A549 (cell line): ENCODE measurements at places on chromosomes 1 and 21. TPM values are rescaled to one million over a fixed set of nuclear protein-coding genes. Genes with fewer than 3 reads are reported as not detected.

The DNAJC6 gene
- 2.8 to 3.0 TPM (median 2.9 TPM) in 3 replicates for polyA plus RNA-seq

The ZFP69 gene
- polyA plus RNA-seq = not detected in 3 replicates

The TSPAN2 gene
- polyA plus RNA-seq = 2.1 to 3.2 TPM (median 2.7 TPM) in 3 replicates

The LEMD1 gene
- 0.18 to 0.26 TPM in 2 of 3 replicates, not detected in the other for polyA plus RNA-seq

The TAS1R1 gene
- 0.04 TPM in 1 of 3 replicates, not detected in the others for polyA plus RNA-seq

The AIM2 gene
- not detected in 3 replicates for polyA plus RNA-seq

The MXRA8 gene
- 0.09 to 0.22 TPM (median 0.13 TPM) in 3 replicates for polyA plus RNA-seq

The RHCE gene
- not detected in 3 replicates for polyA plus RNA-seq

The CD52 gene
- polyA plus RNA-seq = not detected in 3 replicates

The LRRC53 gene
- not detected in 3 replicates for polyA plus RNA-seq
